ENCODE measurements at places on chromosomes 3 and 15.
A peak's percentile ranks its signal among the peaks of the same experiment; 100 is the strongest.

DNA sequence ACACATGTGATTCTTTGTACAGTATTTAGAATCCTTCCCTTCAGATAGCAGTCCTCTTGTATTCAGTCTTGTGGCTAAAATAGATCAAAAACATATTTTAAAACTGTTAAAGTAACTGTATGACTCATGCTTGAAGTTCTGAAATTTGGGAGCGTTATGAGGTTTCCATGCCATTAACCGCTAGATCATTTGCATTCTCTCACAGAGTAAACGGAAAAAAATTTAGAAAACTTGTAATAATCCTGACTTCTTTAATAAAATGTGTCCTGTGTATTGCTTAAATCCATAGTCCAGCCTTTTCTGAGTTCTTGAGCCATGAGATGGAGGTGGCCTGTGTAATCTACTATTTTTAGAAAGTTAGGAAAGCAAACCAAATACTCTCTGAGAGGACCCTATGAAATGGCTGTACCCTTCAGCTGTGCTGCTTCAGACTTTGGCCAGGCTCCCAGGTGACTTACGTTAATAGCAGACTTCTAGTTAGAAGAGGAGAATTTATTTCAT is 33.8 kb downstream of the MBNL1 start:
- DNase-seq = peak; percentile 32

DNA sequence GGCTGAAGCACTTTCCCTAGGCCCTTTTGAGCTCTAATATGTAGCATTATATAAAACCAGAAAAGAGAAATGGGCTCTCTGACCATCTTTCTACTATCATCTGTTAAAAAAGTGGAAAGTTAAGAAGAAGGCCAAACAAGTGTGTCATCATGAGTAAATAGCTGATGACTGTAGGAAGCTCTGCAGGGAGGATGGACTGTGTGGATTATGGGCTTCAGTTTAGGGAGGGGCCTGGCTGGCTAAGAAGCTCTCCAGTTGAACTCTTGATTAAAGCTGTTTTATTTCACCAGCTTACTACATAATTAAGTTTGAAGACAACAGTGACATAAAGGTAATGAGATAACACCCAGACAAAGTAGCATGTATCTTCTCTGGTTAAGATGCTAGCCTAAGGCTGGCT is 30.6 kb downstream of the INTS14 start:
- peak; percentile 22 for DNase-seq

- DNase-seq = no peak
Measured at GRCh38 chr15:92100301-92100700, 246.8 kb downstream of the SLCO3A1 start.

DNA sequence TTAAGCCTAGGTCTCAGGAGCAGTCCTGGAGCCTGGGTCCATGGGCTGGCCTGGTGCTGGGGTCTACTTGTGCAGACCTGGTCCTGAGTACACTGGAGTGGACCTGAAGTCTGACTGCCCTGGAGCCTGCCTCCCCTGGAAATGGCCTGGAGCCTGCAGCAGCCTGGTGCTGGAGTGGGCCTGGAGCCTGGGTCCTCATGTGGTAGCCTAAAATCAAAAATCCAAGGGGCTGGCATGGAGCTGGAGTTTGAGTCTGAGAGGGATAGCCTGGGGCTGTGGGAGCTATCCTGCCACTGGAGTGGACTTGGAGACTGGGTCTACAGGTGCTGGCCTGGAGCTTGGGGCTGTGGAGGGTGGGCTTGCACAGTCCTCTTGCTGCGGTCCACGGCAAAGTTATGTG is 15.0 kb downstream of the FAM227B start:
- DNase-seq = no peak

GRCh38 chr15:78307976-78308375 is 8.6 kb upstream of the SKIC8 start:
- DNase-seq = no peak

- DNase-seq = peak; percentile 35
Measured at GRCh38 chr3:194485468-194485880, 1.3 kb downstream of the ATP13A3 start.

DNA sequence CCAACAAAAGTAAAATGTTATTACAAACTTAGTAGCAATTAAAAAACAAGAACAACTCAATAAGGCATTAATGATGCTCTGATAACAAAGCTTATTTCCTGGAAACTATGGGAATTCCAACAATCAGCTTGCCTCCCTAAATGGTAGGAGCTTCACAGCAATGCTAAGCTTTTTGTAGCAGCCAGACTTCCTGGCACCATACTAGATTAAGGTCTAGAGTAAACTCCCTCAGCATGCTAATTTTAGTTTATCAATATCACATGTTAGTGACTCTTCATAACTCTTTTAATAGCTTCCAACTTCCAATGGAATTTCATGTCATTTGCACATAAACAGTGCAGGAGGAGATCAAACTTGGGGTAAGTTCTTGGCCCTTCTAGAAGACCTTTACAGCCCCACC is 782.0 kb downstream of the MCTP2 start:
- DNase-seq = no peak

DNA sequence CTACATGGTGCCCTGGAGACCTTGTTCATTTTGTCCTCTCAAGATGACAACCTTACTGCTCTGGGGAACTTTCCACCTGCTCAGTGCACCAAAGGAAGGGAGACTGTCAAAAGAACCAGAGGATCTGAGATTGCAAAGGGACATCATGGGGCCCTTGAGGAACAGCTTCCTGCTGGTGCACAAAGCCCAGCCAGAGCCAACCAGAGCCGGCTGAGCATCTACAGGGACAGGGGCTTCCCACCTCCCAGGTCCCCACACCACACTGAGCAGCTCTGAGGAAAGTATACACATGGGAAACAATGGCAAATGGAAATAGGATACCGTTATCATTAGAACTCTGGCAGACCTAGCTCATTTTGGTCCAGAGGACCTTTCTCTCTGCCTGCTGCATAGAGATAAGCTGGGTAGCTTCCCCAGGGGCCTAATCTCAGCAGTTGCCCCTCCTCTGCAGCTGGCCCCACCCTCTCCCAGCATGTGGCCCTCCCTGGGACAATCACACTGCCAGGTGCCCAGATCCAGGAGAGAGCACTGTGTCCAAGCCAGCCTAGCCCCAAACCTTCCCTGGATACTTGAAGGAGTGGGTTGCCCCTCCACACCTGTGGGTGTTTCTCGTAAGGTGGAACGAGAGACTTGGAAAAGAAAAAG is 123.4 kb upstream of the PRR20G start:
- no peak for DNase-seq

GRCh38 chr3:30221619-30222018 is 384.8 kb upstream of the TGFBR2 start:
- peak; percentile 32 for DNase-seq

DNA sequence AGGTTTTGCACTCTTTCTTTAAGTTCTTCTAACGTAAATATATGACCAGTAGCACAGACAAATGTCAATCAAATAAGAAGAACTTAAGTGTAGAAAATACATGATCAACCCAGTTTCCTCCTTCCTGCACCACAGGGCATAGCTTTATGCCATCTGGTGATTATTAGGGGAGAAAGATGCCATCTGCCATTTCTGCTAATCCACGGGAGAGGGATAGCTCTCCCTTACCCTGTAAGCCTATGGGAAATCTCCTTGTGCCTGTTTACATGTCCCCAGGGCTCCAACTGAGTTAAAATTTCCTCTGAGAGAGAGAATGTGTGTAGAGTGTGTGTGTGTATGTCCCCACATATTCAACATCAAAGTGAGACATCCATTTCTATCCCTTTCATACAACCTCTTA is 135.9 kb downstream of the RSL24D1 start:
- no peak for DNase-seq

GRCh38 chr3:130839813-130840212 is 54.1 kb upstream of the ATP2C1 start:
- no peak for DNase-seq

DNA sequence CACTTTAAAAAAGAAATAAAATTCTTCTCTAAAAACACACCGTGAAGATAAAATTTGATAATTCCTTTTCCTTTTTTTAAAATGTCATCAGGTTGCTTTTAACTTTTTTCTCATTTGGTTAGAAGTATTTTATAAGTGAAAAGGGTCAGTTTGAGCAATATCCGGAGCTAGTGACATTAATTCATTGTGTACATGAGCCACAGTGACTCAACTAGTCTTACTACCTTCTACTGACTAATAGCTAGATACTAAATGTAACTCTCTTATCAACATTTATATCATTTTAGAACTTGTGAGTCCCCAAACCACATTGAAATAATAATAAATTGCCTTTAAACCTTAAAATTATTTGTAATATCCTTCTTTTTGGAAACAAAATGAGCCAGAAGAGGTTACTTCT is 101.2 kb upstream of the ZBTB20 start:
- DNase-seq = peak; percentile 37

DNA sequence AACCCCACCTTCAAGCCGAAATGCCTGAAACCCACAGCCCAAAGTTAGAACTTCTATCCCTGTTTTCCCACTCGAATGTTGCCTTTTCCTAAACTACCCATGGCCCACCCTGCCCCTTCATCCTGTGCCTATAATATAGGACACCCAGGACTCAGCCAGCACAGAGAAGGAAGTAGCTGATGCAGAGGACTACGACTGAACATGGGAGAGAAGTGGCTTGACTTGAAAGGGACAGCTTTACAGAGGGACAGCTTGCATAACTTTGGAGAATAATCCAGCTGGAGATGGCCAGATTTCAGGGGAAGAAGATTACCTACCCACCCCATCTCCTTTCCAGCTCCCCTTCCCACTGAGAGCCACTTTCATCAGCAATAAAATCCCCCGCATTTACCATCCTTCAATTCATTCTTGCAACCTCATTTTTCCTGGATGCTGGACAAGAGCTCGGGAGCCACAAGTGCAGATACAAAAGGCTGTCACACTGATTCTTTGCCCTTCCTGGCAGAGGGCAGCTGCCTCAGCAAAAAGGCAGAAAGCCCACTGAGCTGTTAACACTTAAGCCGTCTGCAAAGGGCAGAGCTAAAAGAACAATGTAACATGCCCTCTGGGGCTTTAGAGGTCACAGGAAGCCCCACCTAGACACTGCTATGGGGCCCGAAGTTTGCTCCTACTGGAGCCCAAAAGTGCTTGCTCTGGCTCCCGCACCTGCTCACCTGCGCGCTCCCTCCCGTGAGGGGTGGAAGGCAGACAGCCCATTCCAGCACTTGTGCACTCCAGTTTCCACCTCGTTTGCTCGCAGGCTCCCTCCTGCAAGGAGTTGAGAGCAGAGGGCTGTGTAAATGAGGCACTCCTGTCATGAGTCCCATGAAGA is 224.0 kb downstream of the TBC1D5 start:
- DNase-seq = no peak

Data from mammary epithelial cell (primary cell).